ENCODE measurements at places on chromosomes 16 and 17.

GRCh38 chr17:3260600-3260999, 37.6 kb downstream of the OR3A1 start:
- no peak for DNase-seq

GRCh38 chr17:46903762-46904672, 18.9 kb upstream of the GOSR2 start:
- DNase-seq = no peak

DNA sequence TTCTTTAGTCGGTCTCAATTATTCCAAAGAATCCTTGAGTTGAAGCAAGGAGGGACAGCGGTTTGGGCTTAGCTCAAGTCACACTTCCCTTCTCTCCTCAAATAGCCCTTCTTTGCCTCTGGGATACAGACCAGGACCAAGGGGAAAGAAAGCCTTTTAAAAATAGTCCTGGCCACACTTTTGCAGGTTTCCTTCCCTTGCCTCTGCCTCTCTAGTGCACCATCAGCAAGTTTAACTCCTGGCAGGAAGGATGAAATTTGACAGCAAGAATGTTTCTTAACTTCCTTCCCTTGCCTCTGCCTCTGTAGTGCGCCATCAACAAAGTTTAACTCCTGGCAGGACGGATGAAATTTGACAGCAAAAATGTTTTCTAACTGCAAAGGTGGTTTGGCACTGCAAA, 7.2 kb upstream of the G6PC1 start:
- DNase-seq = no peak

- DNase-seq = no peak
Observed at GRCh38 chr17:15660077-15660476, 24.0 kb downstream of the TRIM16 start.

DNA sequence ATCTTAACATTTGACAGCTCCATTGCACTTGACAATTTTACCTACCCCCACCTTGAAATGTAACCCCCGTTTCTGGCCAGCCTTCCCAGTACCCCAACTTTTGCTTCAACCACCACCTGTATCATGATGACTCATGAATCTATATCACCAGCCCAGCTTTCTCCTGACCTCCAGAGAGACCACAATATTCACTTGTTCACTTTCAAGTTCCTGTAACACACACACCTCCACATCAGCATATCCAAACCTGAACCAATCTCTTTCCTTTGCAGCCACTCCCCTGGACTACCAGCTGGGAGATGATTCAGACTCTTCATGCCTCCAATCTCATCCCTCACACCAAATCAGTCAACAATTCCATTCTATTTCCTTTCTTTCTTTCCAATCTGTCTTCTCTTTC, 8.0 kb downstream of the SMG6 start:
- DNase-seq = no peak

DNA sequence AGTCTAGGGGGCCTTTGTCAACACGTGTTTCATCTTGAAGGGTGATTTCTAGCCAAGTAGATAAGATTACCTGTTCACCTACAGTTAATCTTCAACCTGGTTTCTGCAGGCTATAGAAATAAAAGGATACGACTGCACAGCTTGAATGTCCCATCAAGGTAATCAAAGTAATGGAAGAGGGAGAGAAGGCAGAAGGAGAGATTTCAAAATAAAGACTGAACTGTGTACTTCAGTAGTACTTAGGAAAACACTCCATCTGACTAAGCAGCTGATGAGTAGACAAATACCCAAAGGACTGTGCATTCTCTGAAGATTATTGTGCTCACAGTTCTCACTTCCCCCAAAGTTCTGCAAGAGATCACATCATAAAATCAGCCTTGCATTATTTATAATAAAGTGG, 5.8 kb upstream of the RFFL start:
- no peak for DNase-seq

- DNase-seq = no peak
Observed at GRCh38 chr16:71600822-71601221, 23.9 kb upstream of the TAT start.

GRCh38 chr16:64047207-64047606, 1074.7 kb downstream of the CDH11 start:
- no peak for DNase-seq

DNA sequence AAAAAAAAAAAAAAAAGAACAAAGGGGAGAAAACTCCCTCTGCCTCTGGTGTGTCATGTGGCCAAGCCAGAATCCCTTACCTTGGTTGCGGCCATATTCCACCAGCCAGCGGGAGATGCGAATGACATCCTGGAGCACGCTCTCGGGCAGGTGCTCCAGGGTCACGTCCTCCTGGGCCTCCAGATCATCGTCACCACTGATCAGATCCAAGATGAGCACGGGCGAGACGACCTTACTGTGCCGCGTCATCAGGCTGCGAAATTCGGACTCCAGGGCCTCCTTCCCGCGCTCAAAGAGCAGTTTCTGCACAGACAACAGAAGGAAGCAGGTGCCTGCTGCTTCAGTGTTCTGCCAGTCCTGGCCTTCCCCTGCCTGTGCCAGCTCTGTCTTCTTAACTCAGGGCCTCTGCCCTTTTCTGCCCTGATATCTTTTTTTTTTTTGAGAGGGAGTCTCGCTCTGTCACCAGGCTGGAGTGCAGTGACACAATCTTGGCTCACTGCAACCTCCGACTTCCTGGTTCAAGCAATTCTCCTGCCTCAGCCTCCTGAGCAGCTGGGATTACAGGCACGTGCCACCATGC, 5.8 kb downstream of the EXOC7 start:
- DNase-seq = no peak

DNA sequence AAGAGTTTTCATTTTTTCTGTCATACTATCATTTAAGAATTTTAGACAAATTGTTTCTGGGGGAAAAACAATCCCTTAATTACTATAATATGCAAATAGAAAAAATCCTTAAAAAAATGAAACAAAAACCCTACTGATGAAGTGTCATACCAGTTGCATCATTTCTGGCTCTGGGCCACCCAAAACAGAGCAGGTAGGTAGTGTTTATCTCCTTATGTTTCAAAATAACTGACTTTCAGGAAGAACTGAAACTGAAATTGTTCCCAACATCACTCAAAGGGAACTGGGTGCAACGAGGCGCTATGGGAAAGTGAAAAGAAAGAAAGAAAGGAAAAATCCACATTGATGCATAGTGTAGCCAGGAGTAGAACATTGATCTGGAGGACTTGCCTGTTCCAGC, 653.1 kb upstream of the SOX9 start:
- no peak for DNase-seq

GRCh38 chr16:81195885-81196534, 42.5 kb upstream of the BCO1 start:
- DNase-seq = no peak

DNA sequence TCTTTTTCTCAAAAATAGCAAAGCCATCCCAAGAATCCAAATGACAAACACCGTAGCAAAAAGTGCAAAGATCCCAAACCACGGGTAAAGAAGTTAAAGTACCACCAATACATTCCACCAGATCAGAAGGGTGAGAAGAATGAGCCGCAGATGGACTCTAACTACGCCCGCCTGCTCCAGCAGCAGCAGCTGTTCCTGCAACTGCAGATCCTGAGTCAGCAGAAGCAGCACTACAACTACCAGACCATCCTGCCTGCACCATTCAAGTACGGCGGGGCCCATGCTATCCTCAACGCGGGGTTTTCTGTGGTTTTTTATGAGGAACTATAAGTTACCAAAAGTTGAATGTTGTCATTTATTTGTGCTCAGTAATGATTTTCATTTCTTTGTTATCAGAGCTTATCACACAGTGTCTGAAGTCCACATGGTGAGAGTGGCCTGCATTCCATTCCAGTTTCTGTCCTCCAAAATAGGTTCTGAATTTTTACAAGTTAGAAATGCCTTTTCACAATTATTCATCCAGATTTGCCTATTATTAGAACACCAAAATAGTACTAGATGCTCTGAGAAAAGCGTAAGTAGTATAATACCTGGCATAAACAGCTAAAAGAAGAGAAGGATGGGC, 169.2 kb downstream of the MRTFB start:
- no peak for DNase-seq

DNA sequence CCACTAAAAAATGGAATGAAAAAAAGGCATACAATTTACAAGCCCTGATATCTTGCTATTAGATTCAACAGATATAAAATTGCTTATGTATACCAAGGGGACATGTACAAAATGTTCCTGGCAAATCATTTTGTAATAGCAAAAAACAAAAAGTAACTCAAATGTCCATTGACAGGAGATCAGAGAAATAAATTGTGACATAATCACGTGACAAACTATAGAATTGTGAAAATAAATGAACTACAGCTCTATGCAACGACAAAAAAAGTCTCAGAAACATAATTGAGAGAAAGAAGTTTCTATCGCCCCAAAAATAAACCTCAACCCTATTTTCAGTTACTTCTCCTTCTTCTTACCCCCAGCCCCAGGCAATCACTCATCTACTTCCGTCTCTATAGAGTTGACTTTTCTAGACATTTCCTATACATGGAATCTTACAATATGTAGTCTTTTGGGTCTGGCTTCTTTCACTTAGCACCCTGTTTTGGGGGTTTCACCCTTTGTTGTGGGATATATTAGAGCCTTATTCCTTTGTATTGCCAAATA, 12.1 kb upstream of the ACE start:
- DNase-seq = no peak

DNA sequence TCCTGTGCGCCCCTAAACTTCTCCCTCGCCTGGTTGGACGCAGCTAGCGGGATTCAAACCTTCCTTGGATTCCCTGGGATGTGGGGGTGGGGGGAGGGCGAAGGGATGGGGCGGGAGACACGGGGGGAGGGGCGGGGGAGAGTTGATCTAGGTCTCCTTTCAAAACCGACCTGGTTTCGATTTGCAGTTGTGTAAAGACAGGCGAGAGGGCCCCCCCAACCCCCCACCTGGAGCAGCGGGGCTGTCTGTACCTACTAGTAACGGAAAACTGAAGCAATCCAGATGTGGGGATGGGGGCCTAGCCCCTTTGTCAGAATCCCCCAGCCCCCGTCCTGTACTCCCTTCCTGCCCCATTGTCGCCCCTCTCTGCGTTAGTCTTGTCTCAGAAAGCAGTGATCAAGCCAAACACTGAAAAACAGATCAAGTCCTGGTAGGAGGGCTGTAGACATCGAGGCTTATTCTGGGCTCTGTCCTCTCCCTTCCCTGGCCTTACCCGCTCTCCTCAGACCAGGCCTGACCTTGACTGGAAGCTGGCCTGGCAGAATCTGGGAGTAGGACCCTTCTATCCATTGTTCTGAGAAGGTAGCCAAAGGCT, 902 bp downstream of the DLX4 start:
- DNase-seq = no peak

DNA sequence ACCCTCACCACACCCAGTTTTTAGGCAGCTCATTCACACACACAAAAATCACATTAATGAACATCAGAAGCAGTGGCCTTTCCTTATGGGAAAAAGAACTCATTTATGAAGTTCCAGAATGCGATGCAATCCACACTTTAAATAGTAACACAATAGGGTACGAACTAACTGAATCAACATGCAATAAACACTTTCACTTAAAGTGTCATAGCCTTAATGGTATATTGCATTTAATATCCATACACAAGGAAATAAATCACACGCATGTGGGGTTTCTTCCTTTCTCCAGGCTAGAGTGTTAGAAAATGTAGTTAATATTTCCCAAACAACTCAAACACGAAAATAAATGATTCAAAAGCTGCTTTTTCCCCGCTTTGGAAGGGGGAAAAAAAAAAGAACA, 19.7 kb downstream of the ADCY9 start:
- DNase-seq = no peak

DNA sequence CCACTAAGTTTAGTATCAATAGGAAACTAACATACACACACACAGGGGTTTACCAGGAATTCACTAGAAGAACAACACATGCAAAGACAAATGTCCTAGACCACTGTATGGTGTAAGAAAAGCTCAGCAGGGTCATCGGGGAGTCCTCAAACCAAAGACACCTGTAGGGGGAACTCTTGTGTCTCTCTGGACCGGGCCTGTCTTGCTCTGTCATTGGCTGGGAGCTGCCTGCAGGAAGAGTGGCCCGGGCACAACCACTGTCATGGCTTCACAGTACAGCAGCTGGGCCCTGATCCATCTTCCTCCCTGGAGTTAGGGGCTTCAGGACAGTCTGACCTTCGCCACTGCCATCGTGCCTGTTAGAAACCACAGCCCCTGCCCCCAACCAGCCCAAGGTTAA, 263.6 kb upstream of the DYNLRB2 start:
- no peak for DNase-seq

- no peak for DNase-seq
Observed at GRCh38 chr17:43881181-43881580, 26.2 kb downstream of the MPP2 start.

DNA sequence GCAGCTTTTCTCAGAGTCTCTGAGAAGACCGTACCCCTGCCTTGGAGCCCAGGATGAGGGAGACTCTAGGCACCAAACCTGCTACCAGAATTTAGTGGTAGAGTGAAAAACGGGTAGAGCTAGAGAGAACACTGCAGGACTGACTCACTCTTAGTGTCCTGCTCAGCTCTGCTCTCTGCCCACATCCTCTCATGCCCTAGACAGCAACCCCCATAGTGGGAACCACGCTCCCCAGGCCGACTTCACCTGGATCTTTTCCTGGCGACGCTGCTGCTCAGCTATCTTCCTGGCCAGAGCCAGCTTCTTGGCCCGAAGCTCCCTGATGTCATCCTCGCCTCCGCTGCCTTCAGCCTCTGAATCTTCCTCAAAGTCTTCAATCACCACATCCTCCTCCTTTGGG, 26.7 kb downstream of the HIC1 start:
- DNase-seq = no peak

GRCh38 chr17:40499551-40500189, 1.8 kb downstream of the TNS4 start:
- DNase-seq = peak; percentile 75

DNA sequence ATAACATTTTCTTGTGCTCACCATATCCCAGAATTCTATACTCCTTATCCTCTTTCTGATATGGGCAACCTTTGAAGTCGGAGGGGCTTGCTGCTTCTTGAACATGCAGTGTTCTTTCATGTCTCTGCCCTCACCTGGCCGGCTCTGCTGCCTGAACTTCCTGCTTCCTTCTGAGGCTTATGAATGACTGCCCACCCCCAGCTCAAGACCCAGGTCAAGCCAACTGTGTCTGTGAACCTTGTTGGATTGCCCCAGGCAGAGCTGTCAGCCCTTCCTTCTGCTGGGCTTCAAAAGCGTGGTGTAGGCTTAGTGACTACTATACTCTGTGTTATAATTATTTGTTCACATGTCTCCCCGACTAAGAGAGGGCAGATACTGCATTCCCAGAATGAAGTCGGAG, 506.5 kb downstream of the HS3ST4 start:
- DNase-seq = no peak

Data from nephron progenitor cell (in vitro differentiated cells).